Activated CD4-positive, alpha-beta T cell treated with anti-CD3 and anti-CD28 coated beads, Interleukin-2, Interleukin-4, amounts not matched to agents 100 ng/mL and 50 ng/mL, durations not matched to agents 16 hours and 8 hours (primary cell): ENCODE measurements at places on chromosomes 12 and 14.
A peak's percentile ranks its signal among the peaks of the same experiment; 100 is the strongest.

DNA sequence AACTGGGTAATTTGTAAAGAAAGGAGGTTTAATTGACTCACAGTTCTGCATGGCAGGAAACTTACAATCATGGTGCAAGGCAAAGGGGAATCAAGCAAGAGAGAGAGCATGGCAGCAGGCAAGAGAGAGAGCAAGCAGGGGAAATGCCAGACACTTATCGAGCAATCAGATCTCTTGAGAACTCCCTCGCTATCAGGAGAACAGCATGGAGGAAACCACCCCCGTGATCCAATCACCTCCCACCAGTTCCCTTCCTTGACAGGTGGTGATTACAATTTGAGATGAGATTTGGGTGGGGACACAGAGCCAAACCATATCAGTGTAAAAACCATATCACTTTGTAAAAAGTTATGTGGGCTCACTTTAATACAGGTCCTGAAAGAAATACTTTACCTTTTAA is 56.4 kb upstream of the NEDD1 start:
- no peak for DNase-seq

DNA sequence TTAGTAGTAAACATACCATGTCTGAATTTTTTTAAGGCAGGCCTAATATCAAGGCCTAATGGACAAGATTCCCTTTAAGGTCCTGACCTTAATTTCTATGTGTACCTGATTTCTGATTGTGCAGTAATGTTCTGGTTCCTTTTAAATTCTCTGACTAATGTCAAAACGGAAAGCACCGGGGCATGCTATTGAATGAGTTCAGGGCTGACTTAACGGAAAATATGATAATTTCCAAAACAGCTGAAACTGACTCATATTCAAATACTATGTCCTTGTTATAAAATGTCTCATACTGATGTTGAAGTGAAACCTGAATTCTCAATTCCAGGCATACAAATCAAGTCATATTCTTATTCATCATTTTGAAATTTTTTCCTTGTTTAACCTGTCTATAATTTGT is 6.7 kb downstream of the TAS2R43 start:
- DNase-seq, result peak; percentile 22

- no peak for DNase-seq
Measured at GRCh38 chr14:28936601-28937000, 170.0 kb downstream of the FOXG1 start.

DNA sequence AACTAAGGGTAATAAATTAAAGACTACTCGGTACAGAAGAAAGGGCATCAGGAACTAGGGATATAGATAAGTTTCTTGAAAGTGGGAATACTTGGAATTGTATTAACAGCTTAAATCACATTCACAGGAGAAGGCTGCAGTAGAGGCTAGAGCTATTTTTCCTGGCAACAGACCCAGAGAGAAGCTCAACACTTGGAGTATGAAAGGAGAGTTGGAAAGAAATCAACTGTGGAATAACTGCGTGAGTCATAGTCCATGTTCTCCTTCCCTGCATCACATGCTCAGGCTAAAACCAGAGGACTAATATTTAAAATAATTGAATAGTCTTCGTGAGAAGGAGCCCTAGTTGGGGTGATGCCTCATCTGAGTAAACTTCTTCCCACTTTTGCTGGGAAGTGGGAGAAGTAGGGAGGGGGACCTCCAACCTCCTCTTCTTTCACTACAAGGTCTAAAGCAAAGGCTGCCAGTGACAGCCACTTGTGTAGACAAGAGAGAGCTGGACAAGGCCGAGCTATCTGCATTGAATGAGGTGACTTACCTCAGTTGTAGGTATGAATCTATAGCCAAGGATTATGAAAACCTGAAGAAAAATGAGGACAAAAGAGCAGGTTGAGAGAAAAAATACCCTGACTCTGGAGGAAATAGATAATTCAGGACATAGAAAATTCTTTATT is 32.7 kb downstream of the DYRK2 start:
- no peak for DNase-seq

DNA sequence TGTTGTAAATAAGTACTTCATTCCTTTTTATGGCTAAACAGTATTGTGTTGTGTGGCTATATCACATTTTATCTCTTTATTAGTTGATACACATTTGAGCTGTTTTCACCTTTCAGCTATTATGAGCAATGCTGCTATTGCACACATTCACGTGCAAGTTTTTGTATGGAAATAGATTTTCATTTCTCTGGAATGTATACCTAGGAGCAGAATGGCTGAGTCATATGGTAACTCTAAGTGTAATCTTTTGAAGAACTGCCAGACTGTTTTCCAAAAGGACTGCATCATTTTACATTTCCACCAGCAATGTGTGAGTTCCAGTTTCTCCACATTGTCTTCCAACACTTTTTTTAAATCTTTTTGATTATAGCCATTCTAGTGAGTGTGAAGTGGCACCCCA is 134.0 kb downstream of the SRGAP1 start:
- no peak for DNase-seq

- DNase-seq, result no peak
Measured at GRCh38 chr12:129534966-129535750, 368.7 kb downstream of the TMEM132D start.

- no peak for DNase-seq
Measured at GRCh38 chr14:74239848-74240793, 872 bp downstream of the VSX2 start.
